ENCODE measurements at places on chromosomes 16 and 17.

DNA sequence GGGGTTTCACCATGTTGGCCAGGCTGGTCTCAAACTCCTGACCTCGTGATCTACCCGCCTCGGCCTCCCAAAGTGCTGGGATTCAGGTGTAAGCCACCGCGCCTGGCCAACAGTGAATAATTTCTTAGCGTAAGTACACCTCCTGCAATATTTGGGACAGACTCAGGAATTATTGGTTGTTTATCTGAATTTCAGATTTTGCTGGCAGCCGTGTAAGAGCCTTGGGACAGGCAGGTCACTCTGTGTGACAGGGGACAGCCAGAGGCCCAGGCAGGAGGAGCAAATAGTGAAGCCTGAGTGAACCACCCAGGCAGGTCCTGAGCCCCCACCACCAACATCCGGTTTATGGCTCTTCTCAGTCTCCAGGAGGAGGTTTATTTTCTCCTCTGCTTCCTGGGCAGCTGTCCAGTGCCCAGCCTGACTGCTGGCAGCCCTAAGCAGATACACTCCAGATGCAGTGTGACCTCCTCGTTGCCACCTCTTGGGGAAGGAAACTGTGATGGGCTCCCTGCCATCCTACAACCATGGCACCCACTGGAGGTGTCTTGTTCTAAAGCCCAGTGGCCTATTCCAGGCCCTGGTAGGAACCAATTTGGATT, 26.2 kb upstream of the ADORA2B start:
- DNase-seq = no peak

DNA sequence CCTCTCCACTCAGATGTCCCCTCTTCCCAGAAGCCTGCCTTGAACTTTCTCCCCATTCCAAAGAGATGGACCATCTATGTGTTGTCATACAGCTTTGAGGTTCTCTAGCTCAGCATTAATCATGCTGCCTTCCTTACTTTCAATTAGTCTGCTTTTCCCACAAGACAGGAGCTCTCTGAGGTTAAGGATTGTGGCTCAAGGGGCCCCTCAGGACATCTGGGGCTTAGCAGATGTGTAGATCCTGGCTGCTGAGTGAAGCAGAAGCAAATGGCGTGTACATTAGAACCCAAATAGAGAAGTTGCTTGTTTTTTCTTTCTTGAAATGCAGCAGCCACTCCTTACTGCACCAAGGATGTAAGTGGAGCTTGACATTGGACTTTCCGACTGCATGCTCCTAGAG, 330.5 kb upstream of the TNRC6C start:
- DNase-seq = no peak

- no peak for DNase-seq
Measured at GRCh38 chr17:63528183-63528582, 5.0 kb downstream of the KCNH6 start.

- peak; percentile 39 for DNase-seq
Measured at GRCh38 chr17:38815576-38816193, 9.4 kb downstream of the CWC25 start.

- DNase-seq = no peak
Measured at GRCh38 chr17:4477255-4477791, 21.4 kb upstream of the SPNS2 start.

DNA sequence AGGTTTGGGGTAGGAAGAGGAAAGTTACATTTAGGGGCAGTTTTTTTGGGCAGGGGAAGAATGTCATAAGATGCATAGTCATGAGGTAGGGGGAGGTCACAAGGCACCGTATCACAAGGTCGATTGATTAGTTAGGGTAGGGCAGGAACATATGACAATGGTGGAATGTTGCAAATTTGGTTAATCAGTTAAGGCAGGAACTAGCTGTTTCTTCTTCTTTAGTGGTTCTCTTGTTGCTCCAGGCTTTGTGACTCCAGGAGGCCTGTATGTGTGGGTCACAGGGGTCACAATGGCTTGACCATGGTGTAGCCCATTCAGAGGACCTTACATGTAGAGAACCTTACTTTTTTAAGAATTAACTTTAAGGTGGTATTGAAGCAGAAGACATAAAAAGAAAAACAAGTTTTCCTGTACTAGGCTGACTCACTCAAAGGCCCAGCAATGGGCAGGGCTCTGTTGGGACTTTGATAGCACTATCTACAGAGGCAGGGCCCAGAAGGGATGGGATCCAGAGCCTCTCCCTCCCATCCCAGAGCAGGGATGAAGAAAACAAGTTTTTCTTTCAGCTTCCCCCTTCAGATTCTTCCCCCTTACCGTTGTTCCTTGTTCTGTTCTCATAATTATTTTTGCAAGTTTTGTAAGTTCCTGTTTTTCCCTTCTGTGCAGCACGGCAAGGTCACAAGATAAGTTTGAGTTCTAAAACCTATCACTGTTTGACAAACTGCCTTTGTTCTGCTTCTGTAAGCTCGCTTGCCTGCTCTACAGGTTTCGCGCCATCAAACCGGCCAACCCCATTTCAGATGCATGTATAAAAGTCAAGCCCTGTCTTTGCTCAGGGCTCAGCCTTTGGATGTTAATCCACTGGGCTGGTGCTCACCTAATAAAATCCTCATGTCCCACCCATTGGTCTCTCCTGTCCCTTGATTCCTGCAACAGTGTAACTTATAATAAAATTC, 45.8 kb upstream of the ATF7IP2 start:
- DNase-seq = no peak

- DNase-seq = peak; percentile 81
Measured at GRCh38 chr17:81119223-81120148, 45.8 kb upstream of the PVALEF start.

DNA sequence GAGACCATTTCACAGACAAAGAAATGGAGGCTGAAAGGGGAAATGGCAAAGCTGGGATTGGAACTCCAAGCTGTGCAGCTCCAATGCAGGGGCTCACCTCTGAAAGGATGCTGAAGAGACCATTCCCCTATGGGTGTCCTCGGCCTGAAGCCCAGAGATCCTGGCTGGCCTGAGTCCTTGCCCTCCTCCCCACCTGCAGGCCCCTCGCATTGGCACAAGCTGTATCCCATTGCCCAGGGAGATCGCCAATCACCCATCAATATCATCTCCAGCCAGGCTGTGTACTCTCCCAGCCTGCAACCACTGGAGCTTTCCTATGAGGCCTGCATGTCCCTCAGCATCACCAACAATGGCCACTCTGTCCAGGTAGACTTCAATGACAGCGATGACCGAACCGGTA, 2.6 kb downstream of the CA7 start:
- DNase-seq = no peak

DNA sequence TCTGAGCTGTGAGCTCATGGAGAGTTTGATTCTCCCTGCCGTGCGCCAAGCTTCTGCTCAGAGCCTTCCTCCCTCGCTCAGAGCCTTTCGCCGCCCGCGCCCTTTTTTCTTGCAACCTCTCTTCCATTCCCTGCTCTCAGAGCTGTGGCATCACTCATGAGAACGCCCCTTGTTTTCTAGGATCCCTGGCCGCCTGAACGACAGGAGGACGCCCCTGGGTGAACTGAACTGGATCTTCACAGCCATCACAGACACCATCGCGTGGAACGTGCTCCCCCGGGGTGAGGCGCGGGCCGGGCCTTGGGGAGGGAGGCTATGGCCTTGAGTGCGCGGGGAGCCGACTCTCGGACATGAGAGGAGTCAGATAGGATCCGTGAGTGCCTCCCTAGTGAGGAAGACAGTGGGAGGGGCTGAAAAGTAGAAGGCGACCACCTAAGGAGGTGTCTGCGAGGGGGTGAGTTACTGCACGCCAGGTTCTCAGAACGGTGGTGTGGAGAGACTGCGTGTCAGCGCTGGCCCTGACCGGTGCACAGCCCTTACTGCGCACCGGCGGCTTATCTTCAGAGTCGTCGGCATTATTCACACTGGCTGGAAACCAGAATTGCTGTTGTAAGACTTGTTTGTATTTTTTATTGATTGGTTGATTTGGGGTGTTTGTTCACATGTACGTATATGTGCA, 169.5 kb upstream of the CHMP6 start:
- no peak for DNase-seq

DNA sequence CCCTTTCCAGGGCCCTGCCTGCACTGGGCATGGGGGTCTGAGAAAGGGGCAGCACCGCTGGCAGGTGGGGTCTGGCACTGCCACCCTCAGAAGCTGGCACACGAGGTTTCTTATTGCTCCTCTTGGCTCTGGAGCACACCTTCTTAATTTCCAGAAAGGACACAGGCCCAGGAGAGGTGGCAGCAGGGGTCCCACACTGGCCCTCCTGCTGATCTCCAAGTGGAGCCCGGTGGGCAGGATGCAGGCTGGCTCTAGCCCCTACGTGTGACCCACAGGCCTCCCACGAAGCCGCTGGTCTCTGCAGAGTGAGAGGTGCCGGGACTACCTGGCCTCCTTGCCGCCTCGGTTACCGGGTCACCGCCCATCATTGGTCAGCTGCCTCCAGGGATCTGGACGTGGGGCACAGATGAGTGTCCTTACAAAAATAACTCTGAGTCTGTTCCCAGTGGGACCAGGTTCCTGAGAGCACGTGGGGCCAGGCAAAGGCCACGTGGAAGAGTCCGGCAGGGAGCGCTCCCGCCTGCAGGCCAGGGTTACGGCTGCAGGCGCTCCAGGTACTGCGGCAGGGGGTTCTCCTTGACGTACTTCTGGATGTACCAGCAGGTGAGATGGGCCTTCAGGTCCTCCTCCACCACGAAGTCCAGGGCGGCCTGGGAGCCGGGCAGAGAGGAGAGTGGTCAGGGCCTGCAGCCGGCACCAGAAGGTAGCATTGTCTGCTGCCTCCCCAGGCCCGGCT, 10.3 kb downstream of the NATD1 start:
- no peak for DNase-seq

- no peak for DNase-seq
Measured at GRCh38 chr17:65182233-65182632, 45.1 kb downstream of the RGS9 start.

DNA sequence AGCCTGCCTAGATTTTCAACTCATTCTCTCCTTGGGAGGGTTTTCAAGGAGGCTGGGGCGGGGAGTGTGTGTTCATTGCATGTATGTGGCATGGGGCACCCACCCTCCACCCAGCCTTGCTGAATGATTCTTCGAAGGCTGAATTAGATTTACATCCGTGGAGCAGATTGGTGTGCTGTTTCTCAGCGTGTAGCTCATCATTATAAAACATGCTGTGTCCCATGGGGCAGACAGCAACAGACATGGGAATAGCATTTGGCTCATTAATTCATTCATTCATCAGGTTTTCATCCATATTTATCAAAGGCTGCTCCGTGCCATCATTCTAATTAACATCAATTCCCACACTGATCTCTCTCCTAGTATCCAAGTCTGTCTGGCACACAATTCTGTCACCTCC, 10.6 kb upstream of the CD300A start:
- no peak for DNase-seq

GRCh38 chr16:76118344-76118743, 158.9 kb upstream of the CNTNAP4 start:
- no peak for DNase-seq

- DNase-seq = no peak
Measured at GRCh38 chr16:56422896-56423441, 2.4 kb downstream of the AMFR start.

GRCh38 chr17:10360578-10360977, 12.2 kb downstream of the MYH13 start:
- no peak for DNase-seq
